Activated CD8-positive, alpha-beta memory T cell treated with anti-CD3 and anti-CD28 coated beads for 1 hour (primary cell): ENCODE measurements at places on chromosomes 11 and 22.

GRCh38 chr11:69309631-69310280 lies 15.8 kb downstream of the MYEOV start:
- no peak for DNase-seq

DNA sequence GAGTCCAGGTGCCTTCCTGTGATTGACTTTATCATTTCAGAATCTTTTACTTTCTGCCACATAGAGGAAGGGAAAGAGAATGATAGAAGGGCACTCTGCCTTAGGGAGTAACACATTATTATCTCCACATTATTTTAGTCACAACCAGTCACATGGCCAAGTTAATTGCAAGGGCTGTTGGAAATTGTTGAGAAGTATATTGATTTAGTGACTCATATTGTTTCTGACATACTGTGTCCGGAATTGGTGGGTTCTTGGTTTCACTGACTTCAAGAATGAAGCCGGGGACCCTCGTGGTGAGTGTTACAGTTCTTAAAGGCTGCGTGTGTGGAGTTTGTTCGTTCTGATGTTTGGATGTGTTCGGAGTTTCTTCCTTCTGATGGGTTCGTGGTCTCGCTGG lies 8.7 kb downstream of the OR51B4 start:
- DNase-seq = no peak

DNA sequence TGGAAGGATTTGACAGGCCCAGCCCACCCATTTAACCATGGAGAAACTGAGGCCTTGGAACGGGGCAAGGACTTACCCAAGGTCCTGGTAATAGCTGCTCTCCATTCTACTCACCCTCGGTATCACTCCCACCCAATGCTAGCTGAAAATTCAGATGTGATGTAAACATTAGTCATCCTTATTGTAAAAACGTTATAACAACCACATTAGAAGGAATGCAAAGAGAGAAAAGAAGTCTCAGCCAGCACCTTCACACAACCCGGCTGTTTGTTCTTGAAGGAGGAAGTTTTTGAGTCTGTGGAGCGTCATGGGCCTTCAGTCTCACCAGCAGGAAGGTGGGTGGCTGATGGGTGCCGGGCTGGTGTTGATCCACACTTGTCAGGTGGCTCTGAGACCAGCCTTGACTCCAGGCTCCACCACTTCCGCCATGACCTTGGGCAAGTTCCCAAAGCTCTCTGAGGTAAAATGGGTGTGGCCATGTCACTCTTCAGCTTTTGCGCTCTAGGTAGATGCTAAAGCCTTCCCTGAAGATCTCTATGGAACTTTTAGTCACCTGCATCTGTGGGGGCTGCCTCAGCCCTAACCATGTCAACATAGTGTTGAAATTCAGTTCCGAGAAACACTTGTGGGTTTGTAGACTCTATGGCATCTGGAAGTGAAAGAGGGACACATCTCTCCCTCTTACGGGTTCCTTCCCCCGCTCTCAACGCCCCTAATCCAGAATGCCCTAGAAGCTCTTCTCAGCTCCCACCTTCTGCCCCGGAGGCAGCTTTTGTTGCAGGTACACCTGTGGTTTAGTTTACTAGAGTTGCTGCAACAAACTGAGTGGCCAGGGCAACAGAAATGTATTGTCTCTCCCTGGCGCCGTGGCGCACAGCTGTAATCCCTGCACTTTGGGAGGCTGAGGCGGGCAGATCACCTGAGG lies 14.8 kb downstream of the CD6 start:
- peak; percentile 71 for DNase-seq

- DNase-seq = no peak
Measured at GRCh38 chr22:23826510-23827350, 12.1 kb downstream of the DERL3 start.

- DNase-seq = no peak
Measured at GRCh38 chr22:43945632-43946383, 9.4 kb upstream of the SAMM50 start.

GRCh38 chr11:47983464-47984397 lies 3.4 kb downstream of the PTPRJ start:
- no peak for DNase-seq

GRCh38 chr11:69700278-69701140 lies 3.3 kb downstream of the FGF19 start:
- no peak for DNase-seq

DNA sequence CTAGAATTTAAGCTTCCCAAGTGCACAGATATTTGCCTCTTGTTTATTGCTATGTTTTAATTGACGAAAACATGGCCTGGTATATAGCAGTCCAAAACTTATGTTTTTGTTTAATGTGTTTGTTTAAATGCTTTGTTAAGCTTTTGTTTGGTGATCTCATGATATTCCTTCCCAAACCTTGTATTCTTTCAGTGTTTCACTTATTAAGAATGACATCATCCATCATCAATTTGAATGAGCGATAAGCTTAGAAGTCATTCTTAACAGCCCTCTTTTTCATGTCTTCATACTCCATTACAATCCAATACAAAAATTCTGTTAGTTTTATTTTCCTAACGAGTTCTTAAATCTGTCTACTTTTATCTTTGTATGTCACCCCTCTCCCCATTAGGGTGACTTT lies 206.0 kb downstream of the DYNC2H1 start:
- DNase-seq = no peak

DNA sequence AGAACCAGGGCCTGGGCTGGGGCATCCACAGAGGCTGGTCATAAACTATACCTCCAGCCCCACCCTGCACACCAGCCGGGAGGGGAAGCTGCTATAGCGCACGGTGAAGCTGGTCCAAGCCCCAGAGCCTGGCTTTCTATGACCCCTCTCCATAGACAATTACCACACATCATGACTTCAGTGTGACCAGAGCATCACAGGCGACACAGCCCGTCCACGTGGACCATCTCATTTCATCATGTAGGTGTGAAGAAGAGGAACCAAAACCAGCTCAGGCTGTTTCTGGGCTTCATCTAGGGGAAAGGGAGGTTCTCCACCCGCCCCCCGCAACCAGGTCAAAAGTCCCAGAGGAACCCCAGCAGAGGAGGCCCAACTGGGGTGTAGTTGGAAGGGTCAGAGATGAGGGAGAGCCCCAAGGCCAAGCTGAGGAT lies 3.0 kb downstream of the CXCR5 start:
- no peak for DNase-seq

- DNase-seq = no peak
Measured at GRCh38 chr11:73961321-73961720, 10.5 kb downstream of the DNAJB13 start.

DNA sequence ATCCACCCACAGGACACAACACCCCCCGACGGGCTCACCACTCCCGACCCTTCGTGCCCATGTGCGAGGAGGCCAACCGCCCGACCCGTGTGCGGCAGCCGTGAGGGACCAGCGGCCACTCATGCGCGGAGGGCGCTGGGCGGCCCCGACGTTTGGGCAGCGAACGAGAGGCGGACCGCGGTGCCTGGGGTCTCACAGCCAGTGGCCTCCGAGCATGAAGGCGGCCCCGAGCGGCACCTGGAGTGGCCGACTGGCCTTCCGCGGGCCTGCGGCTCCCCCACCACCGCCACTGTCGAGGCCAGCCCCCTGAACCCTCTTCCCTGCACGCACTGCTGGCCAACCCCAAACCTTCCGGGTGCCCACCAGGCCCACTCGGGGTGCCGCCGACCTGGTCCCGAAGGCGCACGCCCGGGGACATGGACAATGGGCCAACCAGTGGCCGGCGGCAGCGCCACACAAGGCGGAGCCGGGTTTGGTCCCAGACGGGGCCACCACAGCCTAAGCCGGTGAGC lies 4274.9 kb upstream of the OR11H1 start:
- no peak for DNase-seq

DNA sequence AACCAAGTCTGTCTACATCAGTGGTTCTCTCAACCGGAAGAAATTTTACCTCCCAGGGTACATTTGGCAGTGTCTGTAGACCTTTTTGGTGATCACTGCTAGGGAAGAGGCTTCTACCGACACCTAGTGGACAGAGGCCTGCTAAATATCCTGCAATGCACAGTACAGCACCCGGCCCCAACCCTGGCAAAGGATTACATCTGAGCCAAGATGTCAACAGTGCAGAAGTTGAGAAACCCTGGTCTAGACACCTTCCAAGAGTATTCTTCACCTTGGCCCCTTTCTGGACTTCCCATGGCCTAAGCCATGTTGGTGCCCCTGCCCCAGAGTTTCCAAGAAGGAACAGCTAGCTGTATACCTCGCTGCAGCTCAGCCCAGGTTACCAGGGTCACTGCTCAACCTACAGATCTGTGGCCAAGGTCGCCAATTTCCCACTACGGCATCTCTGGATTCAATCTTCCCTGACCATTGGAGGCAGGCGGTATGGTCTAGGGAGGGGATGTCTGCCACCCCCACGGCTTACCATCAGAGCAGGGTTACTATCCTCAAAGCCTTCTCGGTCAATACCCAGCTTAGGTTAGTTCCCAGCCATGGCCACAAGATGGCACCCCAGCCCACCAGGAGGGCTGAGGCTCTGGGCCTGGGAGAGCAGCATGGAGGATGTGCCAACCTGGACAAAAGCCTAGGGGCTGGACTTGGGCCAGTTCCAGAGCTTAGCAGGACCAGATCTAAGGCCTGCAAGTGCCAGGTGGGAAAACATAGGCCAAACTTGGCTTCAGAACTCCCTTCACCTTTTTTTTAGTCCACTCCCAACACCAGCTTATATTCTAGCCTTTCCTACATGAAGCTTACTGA lies 3.7 kb upstream of the KCNC1 start:
- DNase-seq = no peak

GRCh38 chr22:24216541-24217209 lies 28.2 kb downstream of the GGT5 start:
- DNase-seq = no peak

GRCh38 chr11:236774-237767 lies at the start of gene PSMD13:
Gene PSMD13 (plus strand): TSS chr11:236976. CDS start chr11:237050, 74 bp downstream.
- DNase-seq = peak; percentile 81
